ENCODE measurements at places on chromosomes 1 and 21.

DNA sequence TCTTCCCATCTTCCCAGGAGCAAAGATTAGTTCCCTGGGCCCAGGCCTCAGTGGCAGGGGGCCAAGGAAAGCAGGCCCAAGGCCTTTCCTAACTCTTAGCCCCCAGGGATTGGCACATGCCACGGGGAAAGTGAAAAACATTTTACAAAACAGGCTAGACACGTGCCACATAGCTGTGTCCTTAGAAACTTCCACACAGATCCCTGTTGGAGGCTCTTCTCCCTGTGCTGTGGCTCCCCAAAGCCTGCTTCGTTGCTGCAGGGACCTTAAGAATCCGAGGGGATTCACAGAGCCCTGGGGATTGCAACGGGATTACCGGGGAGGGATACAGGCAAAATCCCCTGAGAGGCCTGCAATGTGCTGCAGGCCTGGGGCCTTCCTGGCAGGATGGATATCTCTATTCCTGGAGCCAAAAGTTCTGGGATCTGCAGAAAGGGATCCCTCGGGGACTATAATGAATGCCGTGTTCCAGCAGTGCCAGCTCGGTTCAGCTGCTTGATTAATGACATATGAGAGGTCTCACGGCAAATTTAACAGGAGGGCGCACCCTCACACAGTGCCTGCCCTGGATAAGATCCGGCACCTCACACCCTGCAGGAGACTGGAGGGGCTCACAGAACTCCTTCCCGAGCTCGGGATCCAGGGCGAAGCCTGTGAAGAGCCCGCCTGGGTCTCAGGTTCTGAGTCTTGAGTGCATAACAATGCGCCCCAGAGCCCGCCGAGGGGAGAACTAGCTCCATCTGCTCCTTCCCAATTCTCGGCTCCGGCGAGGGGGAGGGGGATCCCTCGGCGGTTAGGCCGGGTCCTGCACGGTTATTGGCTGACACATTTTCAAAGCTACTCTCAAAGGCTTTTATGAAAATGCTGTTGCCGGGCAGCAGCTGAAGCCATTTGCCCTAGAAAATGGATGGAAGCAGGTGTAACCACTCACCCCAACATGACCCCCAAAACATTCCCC is 15.3 kb upstream of the RGS8 start:
- peak; percentile 96 for DNase-seq

DNA sequence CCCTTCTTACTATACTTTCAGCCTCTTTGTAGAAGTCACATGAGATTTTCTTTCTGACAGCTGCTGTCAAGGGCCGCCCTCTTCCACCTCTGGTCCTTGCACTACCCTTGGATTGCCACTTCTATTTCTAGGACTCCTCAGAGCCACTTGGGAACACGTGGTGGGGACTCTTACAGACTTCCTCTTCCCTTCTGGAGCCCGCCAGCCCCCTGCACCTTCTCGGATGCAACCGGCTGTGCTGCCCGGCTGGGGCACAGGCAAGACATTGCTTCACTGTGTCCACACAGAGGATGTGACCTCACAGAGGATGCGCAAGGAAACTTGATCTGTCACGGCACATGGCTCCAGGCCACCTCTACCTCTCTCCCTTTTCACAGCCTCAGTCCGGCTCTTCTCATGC is 2.4 kb upstream of the IKBKE start:
- DNase-seq, result no peak

DNA sequence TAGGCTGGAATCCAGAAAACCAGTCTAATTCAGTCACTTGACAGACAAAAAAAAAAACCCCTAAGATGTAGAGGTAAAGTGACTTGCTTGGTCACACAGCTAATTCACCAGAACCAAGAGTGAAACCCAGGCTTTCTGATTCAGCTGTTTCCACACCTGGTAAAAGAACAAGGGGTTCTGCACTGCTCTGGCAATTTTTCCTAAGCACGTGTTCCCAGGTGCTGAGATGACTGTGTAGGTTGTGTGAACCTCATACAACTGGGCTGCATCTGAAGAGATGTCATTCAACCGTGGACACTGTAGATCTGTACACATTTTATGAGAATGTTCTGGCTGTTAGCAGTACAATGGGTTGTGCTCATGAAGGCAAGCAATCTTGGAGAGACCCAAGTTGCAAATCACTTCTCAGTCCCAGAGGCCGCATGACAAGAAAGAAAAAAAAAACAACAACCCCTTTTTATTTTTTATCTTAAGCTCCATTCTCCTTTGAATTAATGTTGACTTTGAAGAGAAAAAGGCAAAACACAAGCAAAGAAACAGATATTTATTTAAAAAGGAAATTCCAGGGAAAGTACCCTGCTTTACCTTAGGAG is 95.4 kb downstream of the INTS7 start:
- DNase-seq, result no peak

GRCh38 chr1:47646676-47647075 is 208.8 kb downstream of the FOXD2 start:
- no peak for DNase-seq

DNA sequence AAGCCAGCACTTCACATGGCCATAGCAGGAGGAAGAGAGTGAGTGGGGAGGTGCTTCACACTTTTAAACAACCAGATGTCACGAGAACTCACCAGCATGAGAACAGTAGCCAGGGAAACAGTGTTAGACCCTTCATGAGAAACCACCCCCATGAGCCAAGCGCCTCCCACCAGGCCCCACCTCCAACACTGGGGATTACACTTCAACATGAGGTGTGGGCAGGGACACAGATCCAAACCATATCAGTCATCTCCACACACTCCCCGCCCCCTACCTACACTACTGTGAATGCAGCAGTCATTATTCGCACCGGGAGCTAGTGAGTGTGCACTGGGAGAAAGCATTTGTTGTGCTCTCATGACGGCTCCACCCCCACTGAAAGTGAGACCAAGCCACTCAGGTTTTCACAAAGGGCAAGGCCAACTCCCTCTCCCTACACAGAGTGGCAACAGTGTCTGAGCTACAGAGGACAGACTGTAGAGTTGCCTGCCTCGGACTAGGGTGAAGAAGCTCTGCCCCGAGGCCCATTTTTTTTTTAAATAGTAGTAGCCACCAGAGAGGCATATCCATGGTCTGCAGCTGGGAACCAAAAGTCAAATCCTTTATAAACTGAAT is 125.6 kb downstream of the BARHL2 start:
- no peak for DNase-seq

- no peak for DNase-seq
Observed at GRCh38 chr1:211236633-211237320, 22.4 kb upstream of the RCOR3 start.
